NCI-H1436 (cell line): ENCODE measurements at places on chromosomes 4 and X.

GRCh38 chrX:115913575-115913974 lies 257.0 kb upstream of the AGTR2 start:
- no peak for DNase-seq

DNA sequence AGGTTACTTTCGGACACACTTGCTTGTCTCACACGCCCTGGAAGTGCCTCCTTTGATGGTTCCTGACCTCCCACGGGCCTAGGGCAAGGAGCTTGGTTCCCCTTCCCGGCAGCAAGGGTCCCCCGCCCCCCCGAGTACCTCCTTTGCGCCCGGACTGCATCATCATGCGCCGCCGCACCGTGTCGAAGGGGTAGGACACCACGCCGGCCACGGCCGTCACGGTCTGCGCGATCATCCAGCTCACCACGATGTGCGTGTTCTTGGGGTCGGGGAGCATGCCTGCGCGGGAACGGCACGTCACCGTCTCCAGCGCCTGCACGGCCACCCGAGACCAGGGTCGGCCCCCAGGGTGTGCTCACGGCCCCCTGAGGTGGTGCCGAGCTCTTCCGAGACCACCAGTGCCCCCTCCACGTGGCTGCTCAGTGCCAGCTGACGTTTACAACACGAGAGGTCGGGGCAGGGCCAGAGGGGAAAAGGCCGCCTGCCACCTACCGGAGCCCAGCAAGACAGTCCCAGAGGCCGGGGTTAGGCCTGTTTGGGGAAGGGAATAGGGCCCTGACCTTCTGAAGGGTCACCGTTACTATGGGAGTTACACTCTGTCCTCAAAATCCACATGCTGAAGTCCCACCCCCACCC lies 4.7 kb downstream of the SLC25A6 start:
- no peak for DNase-seq

- DNase-seq = no peak
Observed at GRCh38 chr4:99120501-99120900, 23.6 kb downstream of the ADH4 start.

- peak; percentile 51 for DNase-seq
Observed at GRCh38 chr4:128831531-128832242, 22.2 kb downstream of the JADE1 start.

DNA sequence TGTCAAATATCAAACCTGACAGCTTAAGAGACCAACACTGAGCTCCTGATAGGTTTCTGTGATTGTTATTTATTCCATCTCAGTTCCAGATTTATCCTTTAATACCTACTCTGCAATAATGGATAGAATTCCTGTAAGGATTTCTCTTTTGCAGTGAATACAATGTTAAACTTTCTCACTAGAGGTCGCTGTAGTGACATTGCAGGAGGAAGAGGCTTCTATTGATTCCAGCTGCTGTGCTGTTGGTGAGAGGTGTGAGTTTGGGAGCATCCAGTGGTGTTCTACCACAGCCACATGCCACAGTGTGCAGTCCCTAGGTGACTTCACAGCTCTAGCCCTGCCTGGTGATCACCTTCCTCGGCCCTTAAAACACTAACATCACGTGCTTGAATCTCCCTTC lies 34.6 kb upstream of the DCAF8L2 start:
- no peak for DNase-seq

- no peak for DNase-seq
Observed at GRCh38 chr4:13912966-13913365, 285.4 kb upstream of the BOD1L1 start.

DNA sequence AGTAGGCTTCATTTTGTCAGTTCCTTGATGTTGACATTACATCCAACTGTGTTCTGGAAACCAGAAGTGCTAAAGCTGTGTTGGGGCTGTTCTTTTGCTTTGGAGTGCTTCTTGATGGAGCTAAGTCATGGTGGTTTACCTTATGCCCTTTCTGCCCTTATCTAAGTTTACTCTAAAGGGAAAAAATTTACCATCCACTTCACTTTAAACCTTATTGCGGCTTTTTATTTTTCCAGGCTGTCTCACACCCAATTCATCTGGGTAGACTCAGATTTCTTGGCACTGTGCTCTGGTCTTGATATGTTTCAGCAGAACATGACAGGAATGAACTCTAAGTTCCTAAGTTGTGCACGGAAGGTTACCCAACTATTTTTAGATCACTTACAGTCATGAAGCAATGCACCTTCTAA lies 104.7 kb upstream of the TTC29 start:
- no peak for DNase-seq

- DNase-seq = no peak
Observed at GRCh38 chr4:169821402-169821801, 63.7 kb upstream of the HPF1 start.

- no peak for DNase-seq
Observed at GRCh38 chrX:17602245-17602644, 135.0 kb upstream of the SCML1 start.
